Epithelial cell of alveolus of lung (primary cell): ENCODE measurements at places on chromosomes 2 and 18. TPM values are rescaled to one million over a fixed set of nuclear protein-coding genes. Genes with fewer than 3 reads are reported as not detected.

Gene HAAO
- 2.7 and 7.3 TPM in 2 replicates for total RNA-seq

Gene C2orf66
- total RNA-seq = 0.24 TPM in 1 of 2 replicates, not detected in the other

Gene GPR55
- total RNA-seq = not detected in 2 replicates

Gene MLPH
- total RNA-seq = 9.6 and 47.4 TPM in 2 replicates

Gene NDUFB3
- 60.0 and 66.7 TPM in 2 replicates for total RNA-seq

Gene TDRD15
- not detected in 2 replicates for total RNA-seq

Gene RAB17
- total RNA-seq = not detected in 2 replicates

Gene HSPE1
- total RNA-seq = 113 and 122 TPM in 2 replicates

Gene ATP6V1B1
- 0.40 and 4.1 TPM in 2 replicates for total RNA-seq

Gene C1GALT1C1L
- 0.39 TPM in 1 of 2 replicates, not detected in the other for total RNA-seq

Gene ASB18
- not detected in 2 replicates for total RNA-seq

Gene LIPT1
- total RNA-seq = 1.6 and 6.1 TPM in 2 replicates

Gene SCN1A
- total RNA-seq = not detected in 2 replicates

Gene PROM2
- 0.72 and 1.0 TPM in 2 replicates for total RNA-seq

Gene FSHR
- not detected in 2 replicates for total RNA-seq
